ENCODE measurements at places on chromosomes 4 and X. TPM values are rescaled to one million over a fixed set of nuclear protein-coding genes. Genes with fewer than 3 reads are reported as not detected.
A peak's percentile ranks its signal among the peaks of the same experiment; 100 is the strongest.

- no peak for DNase-seq
Observed at GRCh38 chrX:2511326-2511725, 10.6 kb upstream of the DHRSX start.

DNA sequence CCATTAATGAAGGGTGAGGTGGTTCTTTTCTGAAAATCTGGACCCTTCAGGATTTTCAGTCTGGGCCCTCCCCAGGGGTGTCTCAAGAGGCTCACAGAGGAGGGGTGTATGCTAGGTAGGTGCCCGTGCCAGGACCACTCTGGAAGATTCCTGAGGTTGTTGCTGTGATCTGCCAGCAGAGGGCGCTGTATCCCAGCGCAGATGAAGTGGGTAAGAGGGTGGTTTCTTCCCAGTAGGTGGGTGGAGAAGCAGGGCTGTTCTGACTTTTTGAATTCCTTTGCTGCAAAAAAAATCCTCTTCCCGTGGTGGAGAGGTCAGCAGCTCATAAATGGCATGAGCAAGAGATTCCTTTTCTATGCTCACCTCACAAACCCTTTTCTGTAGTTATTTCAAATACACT is 51.1 kb downstream of the SCML1 start:
- peak; percentile 1 for DNase-seq

- DNase-seq = no peak
Observed at GRCh38 chr4:47721892-47722575, 115.8 kb downstream of the CORIN start.

DNA sequence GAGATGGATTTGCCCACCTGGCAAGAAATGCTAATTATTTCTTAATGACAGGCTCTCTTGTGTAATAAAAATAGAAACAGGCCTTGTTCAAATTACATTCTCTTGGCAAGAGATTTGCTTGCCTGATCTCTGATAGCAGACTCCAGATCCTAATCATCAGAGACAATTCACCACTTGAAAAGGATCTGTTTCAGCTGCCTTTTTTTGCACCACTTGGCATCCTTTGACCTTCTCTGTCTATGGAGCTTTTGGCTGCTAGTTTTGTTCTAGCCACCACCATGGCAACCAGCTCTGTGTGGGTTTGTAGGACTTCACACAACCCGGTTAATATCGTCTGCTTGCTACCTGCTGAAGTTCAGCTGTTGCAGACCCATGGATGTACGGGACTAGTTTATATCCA is 241.1 kb upstream of the TLL1 start:
- no peak for DNase-seq

- no peak for DNase-seq
Observed at GRCh38 chr4:124907881-124908280, 195.3 kb upstream of the ANKRD50 start.

DNA sequence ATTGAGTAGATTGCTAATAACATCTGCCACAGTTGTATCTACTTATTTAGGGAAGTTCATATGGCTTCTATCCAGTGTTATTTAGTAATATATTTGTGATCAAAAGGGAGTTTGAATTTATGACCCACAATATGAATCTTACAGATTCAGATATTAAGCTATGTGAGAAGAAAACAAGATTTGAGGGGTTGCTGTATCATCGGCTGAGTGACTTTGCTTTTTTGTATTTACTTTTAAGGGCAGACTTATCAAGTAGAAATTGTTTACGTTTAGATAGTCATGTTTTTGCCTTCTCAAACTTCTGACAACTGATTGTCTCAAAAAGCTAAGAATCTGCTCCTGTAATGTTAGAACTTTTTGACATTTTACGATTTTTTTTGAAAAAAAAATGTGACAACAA is 17.2 kb upstream of the DCK start:
- no peak for DNase-seq

DNA sequence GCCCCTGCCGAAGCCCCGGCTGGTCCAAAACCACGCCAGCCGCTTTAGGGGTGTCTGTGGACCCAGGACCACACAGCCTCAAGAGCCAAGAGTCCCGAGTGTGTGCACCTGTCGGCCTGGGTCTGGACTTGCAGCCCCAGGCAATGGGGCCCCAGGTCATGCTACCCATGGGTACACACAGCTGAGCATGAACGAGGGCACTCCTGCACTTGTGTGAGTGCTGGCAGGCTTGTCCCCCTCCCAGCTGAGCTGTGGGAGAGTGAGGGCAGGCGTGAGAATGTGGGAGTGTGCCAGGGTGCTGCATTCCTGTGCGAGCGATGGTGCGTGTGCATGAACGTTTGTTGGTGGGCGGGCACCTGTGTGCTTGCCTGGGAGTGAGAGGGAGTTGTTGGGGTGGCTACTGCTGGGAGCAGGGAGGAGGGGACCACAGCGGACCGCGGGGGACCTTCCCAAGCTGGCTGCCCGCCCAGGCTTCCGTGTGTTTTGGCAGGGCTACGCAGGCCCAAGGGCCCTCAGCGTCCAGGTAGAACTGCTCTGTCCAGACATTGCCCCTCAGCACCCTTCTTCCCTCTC is 30.8 kb downstream of the BLOC1S4 start:
- DNase-seq = no peak

DNA sequence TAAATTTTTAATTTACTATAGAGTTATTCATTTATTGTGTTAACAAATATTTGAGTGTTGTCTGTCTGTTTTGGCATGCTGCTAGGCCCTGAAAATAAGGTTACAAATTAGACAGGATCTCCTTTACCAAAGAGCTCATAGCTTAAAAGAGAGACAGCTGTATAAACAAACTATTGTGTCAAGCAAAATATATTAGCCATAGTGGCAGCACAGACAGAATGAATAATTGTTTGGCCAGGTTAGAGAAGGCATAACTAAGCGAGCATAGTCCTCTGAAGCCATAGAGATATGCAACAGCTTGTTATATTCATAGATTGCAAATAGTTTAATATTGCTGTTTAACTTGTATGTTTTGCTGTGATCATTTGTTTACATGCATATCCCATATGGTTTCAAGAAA is 66.7 kb upstream of the NDUFC1 start:
- DNase-seq = no peak

DNA sequence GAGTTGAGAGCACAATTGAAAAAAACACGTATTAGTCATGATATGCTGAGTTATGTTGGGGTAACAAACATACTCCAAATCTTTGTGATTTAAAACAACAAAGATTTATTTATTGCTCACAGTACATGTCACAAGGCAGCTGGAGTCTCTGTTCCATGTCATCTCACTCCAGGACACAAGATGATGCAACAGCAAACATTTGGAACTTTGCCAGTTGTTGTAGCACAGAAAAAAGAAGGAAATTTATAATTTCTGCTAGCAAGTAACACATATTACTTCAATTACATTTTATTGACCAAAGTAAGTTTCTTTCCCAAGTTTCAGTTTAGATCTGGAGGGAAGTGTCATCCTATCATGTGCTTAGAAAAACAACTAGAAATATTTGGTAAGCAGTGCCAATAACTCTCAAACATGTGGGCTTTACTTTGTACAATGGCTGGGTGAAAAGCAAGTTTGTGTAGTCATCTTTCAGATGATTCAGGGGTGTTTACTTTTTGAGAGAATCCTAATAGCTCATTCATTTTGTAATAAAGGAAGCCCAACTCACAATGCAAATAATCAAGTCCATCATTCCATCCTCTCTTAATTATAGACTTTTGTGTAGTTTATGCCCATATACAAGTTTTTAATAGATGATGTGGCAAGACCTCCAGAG is 452.3 kb downstream of the ZIC3 start:
- DNase-seq = no peak

DNA sequence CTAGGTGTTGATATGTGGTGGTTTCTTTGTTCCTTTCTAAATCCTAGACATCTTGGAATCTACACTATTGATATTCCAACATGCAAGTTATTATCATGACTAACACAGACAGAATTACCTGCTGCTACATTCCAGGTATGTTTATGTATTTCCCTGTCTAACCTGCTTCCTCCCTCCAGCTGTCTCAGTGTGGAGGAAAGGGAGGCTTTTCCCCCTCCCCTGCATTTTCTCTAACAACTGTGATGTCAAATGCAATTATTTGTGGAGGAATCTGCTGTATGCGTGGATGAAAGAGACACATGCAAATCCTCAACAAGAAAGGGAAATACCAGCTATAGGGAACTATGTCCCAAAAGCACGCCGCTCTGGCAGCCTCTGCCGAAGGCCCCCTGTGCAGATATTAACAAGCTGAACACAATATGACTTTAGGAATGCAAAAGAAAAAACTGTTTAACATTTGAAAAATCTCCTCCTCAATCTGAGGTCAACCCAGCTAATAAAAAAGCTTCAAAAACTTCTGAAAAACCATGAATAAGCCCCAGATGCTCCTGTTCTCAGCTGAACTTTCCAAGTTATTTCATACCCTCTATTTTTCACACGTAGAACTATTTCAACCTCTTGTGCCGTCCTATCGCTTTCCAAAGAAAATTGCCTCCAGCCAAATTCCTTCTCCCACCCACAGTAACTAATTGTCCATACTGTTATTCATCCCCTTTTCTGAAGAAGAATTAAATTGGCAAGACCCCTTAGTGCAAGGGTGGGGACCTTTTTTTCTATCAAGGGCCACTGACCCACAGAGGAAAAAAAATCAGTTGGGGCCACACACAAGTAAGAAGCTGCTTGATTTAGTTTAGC is 225.1 kb upstream of the GPC4 start:
- DNase-seq = no peak

The NAA10 gene
- polyA plus RNA-seq = 103 TPM

The FAM9C gene
- polyA plus RNA-seq = not detected

The RNF4 gene
- 78.3 TPM for polyA plus RNA-seq

The PAGE2B gene
- polyA plus RNA-seq = not detected

The VEGFC gene
- 7.6 TPM for polyA plus RNA-seq

The FOXO4 gene
- 3.2 TPM for polyA plus RNA-seq

The FGFBP2 gene
- not detected for polyA plus RNA-seq

The PRSS12 gene
- polyA plus RNA-seq = 12.5 TPM
